ENCODE measurements at places on chromosomes 3 and 15.

DNA sequence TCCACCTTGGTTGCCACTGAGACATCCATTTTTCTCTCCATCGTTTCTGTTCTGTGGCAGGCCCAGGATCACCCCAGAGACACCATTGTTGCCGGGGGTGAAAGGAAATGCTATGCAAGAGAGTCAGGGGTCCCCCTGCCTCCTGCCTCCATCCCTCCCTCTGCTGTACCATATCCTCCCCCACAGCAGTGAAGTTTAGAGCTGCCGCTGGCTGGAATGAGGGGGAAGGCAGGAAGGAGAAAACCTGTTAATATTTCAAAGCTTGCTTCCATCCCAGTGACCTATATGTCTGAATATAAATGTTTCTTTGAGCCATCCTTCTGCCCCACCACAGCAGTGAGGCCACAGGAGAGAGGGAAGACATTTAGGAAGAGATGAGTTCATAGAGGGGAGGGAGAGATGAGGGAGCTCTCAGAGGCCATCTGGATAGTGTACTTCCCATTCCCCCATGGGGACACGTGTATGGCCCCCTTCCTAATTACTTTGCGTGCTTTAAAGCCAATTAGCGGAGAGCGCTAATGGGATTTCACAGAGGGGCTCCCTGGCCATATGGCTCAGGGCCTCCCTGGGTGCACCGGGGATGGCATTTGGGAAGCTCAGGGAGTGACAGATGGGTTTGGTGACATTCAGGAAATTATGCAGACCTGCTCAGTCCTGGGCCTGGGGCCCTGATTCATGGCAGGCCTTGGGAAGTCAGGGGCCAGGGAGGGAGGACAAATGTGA is 40.4 kb upstream of the CHRNB4 start:
- DNase-seq = no peak

DNA sequence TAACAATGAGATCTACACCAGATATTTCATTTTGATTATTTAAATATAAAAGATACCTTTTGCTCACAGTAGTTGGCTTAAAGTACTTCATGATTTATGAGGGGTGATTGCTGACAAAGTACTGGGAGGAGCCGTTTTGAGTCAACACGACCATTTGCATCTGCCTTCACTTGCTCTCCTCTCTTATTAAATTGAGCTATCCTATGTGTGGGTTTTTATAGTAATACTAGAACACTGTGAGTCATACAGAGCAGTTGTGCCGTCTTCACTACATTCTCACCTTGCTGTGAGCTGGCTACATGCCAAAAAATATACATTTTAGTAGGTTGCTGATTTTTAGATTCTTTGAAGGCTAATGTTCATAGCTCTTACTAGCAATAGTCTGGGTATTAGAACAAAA is 161.2 kb downstream of the ALCAM start:
- DNase-seq = no peak

- DNase-seq = peak; percentile 72
These were observed 175.7 kb upstream of the KBTBD8 start for GRCh38 chr3:66822186-66823008.

GRCh38 chr3:126552688-126553283 is 5.9 kb downstream of the C3orf22 start:
- DNase-seq = no peak

DNA sequence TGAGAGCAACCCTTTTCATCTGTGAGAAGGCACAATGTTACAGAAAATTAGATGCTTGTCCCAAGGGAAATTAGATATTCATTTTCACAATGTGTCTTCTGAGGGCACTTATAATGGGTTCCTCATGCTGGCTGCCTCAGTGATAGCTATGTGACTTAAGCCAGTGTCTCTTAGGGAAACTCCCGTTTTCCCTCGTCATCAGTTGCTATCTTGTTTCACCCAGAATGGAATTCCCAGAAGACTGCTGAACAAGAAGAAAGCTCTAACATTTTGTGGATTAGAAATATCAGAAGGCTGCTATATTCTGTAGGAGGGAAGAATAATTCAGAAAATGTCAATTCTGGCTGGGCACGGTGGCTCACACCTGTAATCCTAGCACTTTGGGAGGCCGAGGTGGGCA is 67.9 kb upstream of the WDR72 start:
- no peak for DNase-seq

DNA sequence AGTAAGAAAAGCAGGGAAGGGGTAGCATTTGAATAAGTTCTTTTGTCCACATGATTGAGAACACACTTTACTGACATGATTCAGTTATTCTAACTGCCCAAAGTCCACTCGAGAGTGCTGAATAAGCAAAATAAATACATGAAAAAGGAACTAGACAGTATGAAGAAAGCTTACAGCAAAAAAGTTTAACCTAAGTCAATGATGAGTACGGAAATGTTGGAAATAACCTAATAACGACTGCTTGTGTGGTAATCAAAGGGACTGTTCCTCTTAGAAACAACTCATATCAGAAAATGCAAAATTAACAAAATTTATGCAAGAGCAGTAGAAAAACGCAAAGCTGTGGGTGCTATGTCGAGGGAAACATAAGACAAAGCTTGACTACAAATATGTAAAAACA is 36.6 kb downstream of the DMXL2 start:
- DNase-seq = peak; percentile 1

DNA sequence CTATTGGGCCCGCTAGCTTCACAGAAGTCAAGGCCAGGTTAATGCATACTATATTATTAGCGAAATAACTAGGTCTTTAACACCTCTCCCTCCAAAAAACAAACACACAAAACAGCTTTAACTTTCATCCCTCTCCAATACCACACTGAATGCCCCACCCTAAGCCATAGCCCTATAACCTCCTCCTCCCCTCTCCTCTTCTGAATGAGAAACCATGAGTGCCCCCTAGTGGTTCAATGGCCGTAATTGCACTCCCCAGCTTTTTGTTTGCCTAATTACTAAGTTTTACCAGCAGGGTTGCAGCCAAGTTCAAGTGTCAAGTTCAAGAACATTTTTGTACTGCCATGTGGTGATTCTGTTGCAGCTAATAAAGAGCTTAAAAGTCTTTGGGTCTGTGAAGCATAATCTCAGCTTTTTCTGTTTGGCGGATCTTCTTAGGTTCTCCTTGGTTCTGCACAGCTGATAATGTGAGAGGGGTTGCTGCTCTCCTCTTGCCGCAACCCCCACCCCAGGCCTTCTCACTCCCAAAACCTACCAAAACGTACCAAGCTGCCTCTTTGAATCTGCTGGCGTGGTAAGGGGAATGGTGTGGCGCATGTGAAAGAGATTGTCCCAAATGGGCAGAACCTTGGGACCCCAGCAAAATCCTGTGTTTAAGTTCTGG is 57.9 kb downstream of the RPL22L1 start:
- peak; percentile 77 for DNase-seq
